CD4-positive, alpha-beta T cell treated with Interleukin-17A for 1 hour (primary cell): ENCODE measurements at places on chromosomes 1 and 21.

DNA sequence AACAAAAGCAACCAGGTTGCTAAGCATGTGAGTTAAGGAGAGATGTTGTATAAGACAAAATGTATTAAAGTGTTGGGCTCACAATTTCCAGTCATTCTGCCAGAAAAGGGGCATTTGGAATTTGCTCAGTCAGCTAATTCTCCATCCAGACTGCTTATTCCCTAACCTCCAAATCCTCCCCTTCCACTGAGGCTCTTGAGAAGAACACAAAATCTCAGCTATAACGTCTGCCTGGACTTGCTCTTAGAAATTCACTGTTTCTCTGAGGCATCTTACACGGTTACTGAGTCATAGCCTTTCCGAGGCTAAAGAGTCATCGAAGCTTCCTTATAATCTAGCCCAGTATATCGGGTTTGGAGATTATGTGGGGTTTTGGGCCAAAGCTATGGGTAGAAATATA lies 548.2 kb upstream of the ADGRL4 start:
- no peak for DNase-seq

DNA sequence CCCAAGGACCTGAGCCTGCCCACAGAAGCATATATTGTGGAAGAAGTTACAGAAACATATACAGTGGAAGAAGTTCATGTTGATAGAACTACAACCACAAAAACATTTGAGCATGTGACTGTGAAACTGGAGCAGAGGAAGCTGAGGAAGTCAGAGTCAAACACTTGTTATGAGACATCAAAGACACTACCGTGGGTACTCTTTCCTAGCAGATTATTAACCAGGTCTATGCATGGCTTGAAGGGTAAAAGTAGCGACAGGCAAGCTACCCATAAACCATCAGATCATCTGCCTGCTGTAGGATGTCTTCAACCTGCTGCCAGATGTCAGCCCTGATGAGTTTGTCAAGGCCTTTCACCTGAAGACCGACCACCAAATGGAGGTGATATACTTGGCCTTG lies 35.8 kb downstream of the IVNS1ABP start:
- peak; percentile 63 for DNase-seq

GRCh38 chr21:31917108-31917507 lies 44.3 kb downstream of the HUNK start:
- no peak for DNase-seq

DNA sequence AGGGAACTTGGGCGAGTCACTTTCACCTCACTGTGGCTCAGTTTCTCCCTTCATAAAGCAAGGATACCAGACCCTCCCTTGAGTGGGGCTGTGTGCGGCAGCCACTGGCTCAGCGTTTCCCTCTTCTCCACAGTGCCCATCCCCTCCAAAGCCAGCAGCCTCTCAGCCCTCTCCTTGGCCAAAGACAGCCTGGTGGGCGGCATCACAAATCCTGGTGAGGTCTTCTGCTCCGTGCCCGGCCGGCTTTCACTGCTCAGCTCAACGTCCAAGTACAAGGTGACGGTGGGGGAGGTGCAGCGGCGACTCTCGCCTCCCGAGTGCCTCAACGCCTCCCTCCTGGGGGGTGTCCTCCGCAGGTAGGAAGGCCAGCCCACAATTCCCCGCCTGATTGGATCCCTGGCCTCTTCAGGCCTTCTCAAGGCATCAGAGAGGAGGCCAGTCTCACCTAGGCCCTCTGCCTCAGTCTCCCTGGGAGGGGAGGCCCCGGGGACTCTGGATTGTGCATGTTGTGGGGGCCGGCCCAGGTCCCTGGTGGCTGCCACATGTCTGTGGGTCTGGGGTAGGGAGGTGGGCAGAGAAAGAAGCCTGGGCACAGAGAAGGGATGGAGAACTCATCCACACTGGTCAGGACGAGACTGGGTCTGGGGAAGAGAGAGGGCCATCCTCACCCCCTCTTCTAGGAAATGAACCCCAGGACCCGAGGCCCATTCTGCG lies 15.2 kb downstream of the TFAP2E start:
- no peak for DNase-seq

GRCh38 chr1:84795966-84796600 lies 96.9 kb downstream of the LPAR3 start:
- DNase-seq, result no peak

- DNase-seq, result no peak
Observed at GRCh38 chr1:161083748-161084596, 5.4 kb downstream of the NECTIN4 start.

GRCh38 chr1:94104776-94105580 lies 16.0 kb downstream of the ABCA4 start:
- no peak for DNase-seq

GRCh38 chr1:152932170-152932811 lies 14.7 kb upstream of the SPRR5 start:
- DNase-seq, result no peak

GRCh38 chr1:228917342-228917741 lies 182.1 kb downstream of the RHOU start:
- DNase-seq, result no peak

GRCh38 chr1:1627829-1628753 lies 3.9 kb upstream of the MMP23B start:
- no peak for DNase-seq

- peak; percentile 36 for DNase-seq
Observed at GRCh38 chr1:31182352-31182751, 57.3 kb downstream of the NKAIN1 start.

DNA sequence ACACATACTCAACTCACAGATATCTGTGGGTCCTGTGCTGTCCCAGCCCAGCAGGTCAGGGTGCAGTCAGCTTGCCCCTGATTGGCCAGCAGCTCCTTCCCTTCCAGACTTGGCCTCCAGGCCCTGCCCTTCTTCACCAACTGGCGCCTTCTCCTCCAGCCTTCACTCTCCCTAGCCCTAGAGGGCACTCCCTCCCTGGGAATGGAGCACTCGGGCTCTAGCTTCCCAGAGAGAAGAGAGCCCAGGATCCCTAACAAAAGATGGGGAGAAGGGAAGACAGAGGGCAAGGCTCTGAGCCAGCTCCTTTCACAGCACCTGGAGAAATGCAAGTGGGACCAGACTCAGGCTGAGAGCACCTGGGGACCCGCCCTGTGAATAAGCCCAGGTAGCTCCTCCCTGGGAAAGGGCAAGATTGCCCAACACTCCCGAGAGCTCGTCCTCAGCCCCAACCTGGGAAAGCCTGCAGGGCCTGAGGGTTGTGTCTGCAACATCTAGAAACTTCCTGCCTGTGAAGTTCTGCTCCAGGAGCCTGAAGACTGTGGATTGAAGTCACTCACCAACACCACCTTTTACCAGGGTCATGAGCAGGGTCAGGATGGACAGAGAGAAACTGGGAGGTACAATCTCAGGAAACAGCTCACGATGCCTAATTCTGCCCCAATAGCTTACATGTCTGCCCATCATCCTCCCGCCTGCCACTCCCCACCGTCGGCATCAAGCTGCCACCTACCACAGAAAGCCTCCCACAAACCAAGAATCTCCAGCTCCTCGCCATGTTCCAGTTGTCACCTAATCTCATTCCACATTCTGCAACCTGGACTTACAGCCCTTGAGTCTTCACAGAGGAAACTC lies at the start of gene PGLYRP4:
Gene PGLYRP4, minus strand, starts transcription at position 331 of the 852 bp plus-strand sequence. CDS start 909 bp downstream, outside the sequence.
- DNase-seq, result no peak

GRCh38 chr1:160711602-160712311 lies at the start of gene CD48:
CD48 (minus strand) TSS chr1:160711822; CDS start chr1:160711763, 59 bp downstream.
- DNase-seq, result peak; percentile 81

DNA sequence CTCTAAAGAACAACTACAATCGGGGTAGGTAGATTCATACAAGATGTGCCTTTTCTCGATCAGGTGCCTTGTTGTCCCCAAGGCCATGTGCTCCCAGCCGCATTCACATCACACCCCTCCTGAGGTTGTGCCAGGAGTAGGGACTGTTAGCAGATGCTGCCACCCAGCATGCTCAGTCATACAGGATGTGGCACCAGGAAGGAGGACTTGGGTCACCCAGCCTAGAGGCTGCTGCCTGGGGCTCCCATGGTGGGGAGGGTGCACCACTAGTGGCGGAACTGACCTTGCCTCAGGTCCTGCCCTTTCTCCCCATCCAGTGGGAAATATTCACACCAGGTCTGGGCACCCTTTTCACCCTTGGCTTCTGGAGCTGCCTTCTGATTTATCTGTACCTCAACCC lies 8.3 kb downstream of the TEX35 start:
- no peak for DNase-seq

- no peak for DNase-seq
Observed at GRCh38 chr1:41277371-41277975, 35.4 kb upstream of the SCMH1 start.

GRCh38 chr21:38037416-38037815 lies 121.2 kb upstream of the KCNJ6 start:
- no peak for DNase-seq

DNA sequence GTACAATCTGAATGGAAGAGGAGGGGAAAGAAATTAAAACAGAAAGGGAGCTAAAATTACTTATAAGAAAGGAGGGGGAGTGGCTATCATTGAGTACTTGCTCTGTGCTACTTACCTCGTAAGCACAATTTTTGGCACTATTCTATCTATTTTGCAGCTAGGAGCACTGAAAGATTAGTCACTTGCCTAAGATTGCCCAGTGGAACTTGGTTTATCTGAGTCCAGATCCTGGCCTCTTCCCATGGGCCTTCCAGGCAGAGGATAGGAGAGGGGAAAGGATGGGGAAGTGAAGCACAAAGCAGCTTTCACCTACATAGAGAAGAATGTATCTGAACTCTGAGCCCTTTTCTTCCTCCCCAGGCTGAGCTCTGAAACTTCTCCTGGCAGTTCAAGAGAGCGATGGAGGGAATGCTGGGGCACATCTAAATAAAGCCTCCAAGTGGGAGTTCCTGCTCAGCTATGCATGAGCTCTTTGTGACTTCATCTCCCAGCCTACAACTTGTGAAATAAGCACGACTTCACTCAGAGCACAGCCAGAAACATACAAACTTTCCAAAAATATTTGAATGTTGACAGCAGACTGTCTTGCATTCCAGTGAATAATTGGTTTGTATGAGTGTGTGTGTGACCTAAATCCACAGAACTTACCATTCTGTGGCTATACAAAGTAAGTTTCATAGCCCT lies 29.4 kb downstream of the HMGB4 start:
- no peak for DNase-seq

DNA sequence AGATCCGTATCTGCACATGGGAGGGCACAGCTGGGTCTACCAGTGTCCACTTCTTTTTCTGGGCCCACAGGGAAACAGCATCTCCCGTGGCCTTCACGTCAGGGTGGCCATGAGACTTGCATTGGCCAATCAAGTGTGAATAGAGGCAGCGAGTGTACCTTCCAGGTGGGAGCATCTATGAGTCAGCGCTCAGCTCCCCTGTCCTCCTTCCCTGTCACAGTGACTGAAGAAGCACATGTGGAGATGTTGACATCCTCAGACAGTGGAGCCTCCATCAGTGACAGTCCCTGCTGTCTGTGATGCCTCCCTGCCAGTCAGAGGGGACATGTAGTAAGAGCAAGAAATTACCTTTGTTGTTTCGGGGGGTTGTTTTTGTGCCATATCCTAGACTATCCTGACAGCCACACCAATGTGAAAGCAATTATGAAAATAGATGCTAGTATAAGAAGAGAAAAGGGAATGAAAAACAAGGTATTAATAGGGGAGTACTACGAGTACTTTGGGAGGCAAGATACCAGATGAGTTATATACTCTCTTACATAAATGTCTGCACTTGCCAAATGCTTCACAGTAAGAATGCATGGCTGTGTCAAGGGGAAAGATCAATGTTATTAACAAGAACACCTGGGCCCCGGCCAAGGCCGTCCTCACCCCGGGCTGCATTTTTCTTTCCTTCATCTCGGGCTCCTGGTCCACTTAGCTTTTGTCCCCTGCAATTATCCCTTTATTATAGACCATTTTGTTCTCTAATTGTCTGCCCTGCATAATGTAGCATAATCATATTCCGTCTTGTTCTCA lies 86.0 kb downstream of the MATN1 start:
- no peak for DNase-seq

DNA sequence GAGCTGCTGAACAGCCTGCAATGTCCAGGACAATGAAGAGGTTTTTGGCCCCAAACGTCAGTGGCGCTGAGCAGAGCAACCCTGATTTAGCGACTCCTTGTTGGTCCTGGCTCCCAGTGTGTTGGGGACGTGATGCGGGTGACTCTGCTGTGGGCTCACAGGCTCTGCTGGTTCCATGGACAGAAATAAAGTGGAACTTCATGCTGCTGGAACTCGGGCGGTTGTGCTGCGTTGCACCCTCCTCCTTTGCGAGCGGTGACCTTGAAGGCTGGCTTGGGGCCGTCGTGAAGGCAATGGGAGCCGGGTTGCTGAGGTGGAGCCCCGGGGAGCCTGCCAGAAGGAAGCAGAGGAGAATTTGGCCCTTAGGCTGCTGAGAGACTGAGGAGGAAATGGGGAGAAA lies 122.6 kb upstream of the C1orf174 start:
- no peak for DNase-seq

DNA sequence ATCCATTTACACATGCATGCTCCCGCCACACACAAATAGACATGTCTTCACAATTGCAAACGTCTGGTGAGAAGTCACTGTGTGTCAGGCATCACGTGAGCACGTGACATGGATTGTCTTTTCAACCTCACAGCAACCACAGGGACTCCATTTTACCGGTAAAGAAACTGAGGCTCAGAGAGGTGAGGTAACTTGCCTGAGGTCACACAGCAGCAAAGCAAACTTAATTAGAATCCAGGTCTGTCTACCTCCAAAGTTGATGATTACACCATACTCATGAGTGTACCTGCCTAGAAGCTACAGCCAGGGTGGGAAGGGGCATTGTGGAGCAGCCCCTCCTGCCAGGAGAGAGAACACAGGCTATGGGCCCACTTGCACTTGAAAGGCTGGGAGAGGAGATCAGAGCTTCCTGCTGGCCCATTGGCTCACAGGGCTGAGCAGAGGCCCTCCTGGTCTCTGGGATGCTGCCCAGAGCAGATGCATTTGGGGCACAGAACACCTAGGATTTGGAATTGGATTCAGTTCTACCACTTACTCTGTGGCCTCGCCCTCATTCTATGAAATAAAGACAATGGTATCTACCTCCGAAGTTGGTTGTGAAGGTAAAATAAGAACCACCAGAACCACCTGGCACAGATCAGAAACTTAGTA lies 44.4 kb upstream of the SELENON start:
- DNase-seq, result no peak

DNA sequence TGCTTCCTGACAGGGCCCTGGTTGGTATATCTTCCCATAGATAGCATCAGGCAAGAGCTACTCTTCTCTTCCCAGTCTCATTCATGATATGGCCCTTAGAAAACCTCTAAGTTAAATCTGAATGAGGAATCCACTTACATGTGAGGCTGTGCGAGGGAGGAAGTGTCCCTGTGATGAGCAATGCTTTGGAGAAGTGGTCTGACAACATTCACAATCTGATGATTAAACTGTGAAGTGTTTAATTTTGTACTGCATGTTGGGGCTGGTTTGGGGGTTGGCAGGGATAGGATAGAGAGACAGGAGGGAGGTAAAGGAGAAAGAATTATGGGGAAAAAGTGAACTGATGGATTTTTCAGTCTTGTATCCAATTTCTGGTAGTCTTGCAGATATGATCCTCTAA lies 421.2 kb upstream of the DAB1 start:
- DNase-seq, result no peak
